ENCODE measurements at places on chromosomes 6 and 20.

DNA sequence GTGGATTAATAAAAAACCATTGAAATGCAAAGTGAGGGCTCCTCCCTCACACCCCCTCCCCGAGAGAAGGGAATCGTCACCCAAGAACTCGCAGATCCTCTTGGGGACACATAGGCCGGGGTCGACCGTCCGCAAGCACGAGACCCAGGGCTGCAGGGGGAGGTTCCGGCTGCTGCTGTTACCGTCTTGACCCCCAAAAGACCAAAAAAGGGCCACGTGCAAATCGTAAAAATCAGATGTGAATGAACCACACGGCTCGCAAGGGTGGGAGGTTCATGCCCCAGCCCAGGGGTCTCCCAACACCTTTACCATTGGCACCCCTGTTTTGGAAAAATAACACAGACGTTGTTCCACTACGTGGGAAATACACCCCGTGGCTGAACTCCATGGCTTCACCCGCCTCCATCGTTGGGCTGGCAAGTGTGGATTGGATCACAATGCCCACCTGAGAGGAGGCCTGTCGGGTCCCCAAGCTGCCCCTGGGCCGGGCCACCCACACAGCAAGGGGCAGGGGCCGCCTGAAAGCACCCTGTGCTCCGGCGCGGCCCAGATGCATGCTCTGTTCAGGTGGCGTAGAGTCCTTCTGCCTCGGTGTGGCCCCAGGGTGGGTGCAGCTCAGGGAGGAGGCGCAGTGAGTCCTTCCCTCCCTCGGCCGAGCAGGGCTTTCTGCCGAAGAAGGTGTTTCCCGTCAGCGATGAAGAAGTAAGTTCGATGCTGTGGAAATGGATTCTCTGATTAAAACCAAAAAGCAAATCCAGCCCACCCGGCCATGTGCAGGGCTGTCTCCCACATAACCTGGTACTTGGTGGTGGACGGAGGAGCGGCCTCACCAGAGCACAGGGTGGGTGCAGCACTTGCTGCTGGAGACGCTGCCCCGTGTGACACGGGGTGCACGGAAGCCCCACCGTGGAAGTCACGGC, 85.0 kb downstream of the YTHDF1 start:
- DNase-seq: no peak

GRCh38 chr6:135054226-135054568, 425 bp downstream of the HBS1L start:
- no peak for DNase-seq

DNA sequence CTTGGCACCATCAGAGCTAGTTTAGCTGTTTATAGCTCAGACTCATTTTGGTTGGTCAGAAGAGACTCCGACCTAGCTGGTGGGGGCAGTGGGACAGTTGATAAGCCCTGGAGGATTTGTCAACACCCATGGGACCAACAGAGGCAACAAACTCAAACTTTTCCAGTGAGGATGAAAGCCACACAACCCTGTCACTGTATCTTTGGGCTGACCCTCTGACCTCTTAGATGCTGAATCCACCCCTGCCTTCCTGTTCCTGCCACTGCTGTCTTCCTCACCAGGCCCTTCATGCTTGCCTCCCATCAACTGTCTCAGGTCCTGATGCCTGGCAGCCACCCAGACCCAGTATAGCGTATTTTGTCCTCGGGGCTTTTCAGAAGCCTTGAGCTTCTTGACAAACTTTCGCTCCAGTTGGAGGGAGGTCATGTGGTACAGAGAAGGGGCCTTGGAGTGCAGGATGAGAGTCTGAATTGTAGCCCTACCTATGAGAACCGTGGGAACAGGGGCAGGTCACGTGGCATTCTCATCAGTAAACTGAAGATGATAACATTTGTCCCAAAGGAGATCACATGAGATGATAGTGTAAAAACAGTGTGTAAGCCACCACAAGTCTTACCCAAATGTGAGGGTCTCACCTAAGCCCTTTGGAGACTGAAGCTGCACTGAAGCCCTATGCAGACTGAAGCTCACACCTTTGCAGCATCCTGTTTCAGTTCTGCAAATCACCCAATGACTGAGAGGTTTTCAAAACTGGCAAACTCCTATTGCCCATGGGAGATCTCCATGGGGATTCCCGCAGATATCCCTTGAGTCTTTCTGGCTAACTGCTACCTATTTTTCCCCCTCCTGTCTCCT, 72.0 kb upstream of the F13A1 start:
- DNase-seq: no peak

DNA sequence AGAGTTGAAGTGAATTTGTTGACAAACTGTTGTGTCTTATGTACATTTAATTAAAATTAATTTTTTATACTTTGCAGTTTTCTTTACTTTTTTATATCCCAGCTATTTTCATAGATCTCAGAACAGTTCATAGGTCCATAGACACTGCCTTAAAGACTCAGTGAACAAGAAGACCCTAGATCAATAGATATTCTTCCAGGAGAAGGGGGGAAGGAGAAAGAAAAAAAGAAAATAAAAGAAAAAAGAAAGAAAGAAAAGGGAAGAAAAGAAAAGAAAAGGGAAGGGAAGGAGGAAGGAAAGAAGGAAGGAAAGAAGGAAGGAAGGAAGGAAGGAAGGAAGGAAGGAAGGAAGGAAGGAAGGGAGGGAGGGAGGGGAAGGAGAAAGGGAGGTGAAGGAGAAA, 130.8 kb downstream of the MAFB start:
- no peak for DNase-seq

DNA sequence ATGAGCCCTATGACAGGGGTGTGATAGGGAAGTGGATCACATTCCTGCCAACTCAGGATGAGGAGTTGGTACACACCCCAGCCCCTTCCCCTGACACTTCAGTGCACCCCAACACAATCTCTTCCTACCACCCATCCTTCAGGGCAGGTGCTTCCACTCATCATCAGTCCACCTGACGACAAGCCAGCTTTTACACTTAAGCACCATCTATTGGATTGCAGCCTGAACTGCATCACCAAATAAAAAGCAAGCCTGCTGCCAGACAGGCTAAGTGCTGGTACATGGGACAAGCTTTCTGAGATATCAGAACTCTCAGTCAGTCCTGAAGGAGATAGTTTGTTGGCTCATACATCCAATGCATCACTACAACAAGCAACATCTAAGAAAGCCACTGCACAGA, 69.0 kb upstream of the TMEM200A start:
- no peak for DNase-seq

- no peak for DNase-seq
Measured at GRCh38 chr6:118537574-118537973, 10.5 kb upstream of the PLN start.

GRCh38 chr6:111038534-111039252, 48.6 kb upstream of the SLC16A10 start:
- DNase-seq: no peak

GRCh38 chr6:143034689-143035334, 25.9 kb upstream of the AIG1 start:
- no peak for DNase-seq

- no peak for DNase-seq
Measured at GRCh38 chr6:161546632-161547031, 272.8 kb upstream of the AGPAT4 start.

- DNase-seq: no peak
Measured at GRCh38 chr6:130749402-130749801, 77.8 kb upstream of the SMLR1 start.

DNA sequence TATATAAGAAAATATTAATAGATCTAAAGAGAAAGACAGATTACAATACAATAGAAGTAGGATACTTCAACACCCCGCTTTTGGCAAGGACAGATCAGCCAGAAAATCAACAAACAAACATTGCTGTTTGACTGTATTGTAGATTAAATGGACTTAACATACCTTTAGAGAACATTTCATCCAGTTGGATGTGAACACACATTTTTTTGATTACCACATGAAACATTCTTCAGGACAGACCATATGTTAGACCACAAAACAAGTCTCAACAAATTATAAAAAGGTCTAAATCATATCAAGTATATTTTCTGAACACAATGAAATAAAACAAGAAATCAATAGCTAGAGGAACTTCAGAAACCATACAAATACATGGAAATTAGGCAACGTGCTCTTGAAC, 148.2 kb downstream of the TRMT11 start:
- no peak for DNase-seq

GRCh38 chr6:132812255-132812732, 2.1 kb upstream of the RPS12 start:
- no peak for DNase-seq

GRCh38 chr6:98759459-98759858, 74.9 kb upstream of the POU3F2 start:
- no peak for DNase-seq

DNA sequence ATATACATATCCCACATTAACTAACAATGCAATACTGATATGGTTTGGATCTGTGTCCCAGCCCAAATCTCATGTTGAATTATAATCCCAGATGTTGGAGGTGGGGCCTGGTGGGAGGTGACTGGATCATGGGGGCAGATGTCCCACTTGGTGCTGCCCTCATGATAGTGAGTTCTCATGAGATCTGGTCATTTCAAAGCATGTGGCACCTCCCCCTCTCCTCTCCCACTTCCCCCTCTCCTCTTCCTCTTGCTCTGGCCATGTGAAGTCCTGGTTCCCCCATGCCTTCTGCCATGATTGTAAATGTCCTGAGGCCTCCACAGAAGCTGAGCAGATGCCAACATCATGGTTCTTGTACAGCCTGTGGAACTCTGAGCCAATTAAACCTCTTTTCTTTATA, 71.2 kb downstream of the FYN start:
- DNase-seq: no peak

DNA sequence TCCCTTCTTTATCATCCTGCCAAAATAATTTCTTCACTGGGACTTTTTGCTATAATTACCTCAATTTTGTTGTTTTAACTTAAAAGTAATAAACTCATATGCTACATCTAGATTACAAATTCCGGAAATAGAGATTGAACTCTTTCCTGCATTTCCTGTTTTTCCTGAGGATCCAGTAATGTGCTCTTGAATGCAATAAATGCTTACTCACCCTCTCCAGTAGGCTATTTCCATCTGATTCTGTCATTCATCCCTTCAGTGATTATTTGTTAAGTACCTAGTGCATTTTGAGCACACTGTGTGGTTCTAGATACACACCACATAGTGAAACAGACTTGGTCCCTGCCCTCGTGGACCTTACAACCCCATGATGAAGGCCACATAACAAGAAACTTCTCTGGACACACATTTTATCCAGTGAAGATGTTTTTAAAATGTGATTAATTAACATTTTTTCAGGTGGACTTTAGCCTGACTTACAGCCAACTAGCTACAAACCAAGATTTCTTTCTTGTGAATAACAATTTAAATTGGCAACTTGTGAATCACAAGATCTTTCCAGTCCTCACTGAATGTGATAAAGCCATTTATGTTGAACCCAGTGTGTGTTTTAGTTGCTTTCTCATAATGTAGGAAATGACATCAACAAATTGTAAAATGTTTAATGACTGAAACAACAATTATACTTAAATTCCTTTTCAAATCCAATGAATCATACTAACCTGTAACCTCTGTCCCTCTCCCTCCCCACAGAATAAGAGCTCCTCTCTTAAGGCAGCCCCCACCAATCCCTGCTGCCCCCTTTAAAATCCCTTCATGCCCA, 272.3 kb downstream of the KHDC1L start:
- DNase-seq: no peak

- no peak for DNase-seq
Measured at GRCh38 chr6:5866547-5867051, 140.1 kb downstream of the NRN1 start.

GRCh38 chr20:60700728-60701127, 551.3 kb upstream of the CDH4 start:
- no peak for DNase-seq

- no peak for DNase-seq
Measured at GRCh38 chr6:52297433-52297832, 12.9 kb upstream of the MCM3 start.

GRCh38 chr20:37230200-37230599, 31.4 kb downstream of the GHRH start:
- no peak for DNase-seq

- DNase-seq: no peak
Measured at GRCh38 chr6:126643352-126643751, 303.4 kb downstream of the CENPW start.

- DNase-seq: no peak
Measured at GRCh38 chr20:20089018-20089417, 36.7 kb downstream of the CFAP61 start.

DNA sequence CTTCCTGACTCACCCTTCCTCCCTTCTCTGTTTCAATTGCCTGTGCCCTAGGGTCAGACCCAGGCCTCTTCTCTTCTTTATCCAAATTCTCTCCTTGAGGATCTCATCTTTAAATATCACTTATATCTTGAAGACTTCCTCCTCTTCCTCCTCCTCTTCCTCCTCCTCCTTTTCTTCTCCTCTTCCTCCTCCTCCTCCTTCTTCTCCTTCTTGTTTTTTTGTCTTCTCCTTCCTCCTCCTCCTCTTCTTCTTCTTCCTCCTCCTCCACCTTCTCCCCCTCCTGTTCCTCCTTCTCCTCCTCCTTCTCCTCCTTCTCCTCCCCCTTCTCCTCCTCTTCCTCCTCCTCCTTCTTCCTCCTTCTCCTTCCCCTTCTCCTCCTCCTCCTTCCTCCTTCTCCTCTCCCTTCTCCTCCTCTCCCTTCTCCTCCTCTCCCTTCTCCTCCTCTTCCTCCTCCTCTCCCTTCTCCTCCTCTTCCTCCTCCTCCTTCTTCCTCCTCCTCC, 127.6 kb upstream of the AKIRIN2 start:
- no peak for DNase-seq

GRCh38 chr6:124961777-124962638, at the start of gene RNF217:
RNF217 (plus strand) TSS chr6:124962437; CDS start chr6:124962545, 108 bp downstream.
- peak; percentile 74 for DNase-seq

DNA sequence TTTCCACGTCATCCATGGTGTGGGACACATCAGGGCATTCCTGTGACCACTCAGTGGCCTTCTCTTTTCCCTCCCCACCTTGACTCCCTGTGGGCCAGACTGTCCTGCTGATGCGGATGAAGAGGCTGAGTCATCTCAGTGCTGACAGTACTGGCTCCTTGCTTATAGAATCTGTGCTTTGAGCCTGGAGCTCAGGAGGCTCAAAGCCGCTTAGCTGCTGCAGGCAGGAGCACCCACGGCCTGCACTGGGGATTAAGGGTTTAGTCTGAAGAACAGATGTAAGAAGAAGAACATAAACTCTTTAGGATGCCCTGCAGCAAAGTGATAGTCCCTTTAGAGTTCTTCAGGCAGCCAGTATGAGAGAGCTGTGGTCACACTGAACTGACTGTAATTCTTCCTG, 642.0 kb upstream of the CHD6 start:
- no peak for DNase-seq

DNA sequence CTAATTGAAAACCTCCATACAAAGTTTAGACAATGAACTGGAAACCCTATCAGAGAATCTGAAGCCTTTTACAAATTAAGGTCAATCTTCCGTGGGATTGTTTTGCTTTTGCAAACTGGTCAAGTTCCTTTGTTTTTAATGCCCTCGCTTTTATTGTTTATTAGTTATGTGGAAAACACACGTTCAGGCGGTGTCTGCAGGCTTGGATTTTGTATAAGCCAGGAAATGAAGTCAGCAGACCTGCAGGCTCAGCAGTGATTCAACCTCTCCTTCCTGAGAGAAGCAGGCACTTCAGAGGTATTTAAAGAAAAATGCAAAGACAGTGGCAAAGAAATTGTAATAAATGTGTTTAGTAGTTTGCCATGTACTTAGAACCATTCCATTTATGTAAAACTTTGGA, 103.4 kb upstream of the PDE10A start:
- DNase-seq: no peak

GRCh38 chr6:46287681-46288080, 116.9 kb upstream of the ENPP5 start:
- no peak for DNase-seq

GRCh38 chr6:21219856-21220255, 373.7 kb upstream of the SOX4 start:
- no peak for DNase-seq

GRCh38 chr20:1721687-1722512, 64.3 kb upstream of the SIRPG start:
- no peak for DNase-seq

- DNase-seq: no peak
Measured at GRCh38 chr20:3932277-3932676, 43.1 kb downstream of the PANK2 start.
